ENCODE measurements at places on chromosomes 2 and 18. TPM values are rescaled to one million over a fixed set of nuclear protein-coding genes. Genes with fewer than 3 reads are reported as not detected.

WDR43 gene
- 51.9 TPM for total RNA-seq

SPP2 gene
- not detected for total RNA-seq

PDE1A gene
- 9.7 TPM for total RNA-seq

VRK2 gene
- 18.4 TPM for total RNA-seq

EGR4 gene
- not detected for total RNA-seq

CLEC4F gene
- total RNA-seq: not detected

CYTIP gene
- 5.5 TPM for total RNA-seq

TFPI gene
- total RNA-seq: 489 TPM

PRSS56 gene
- total RNA-seq: not detected

SLC9A2 gene
- not detected for total RNA-seq

ERLEC1 gene
- total RNA-seq: 130 TPM

NFU1 gene
- total RNA-seq: 31.3 TPM

CD302 gene
- total RNA-seq: 5.2 TPM

TTN gene
- 3.3 TPM for total RNA-seq

C2orf68 gene
- total RNA-seq: 24.1 TPM

GALR1 gene
- total RNA-seq: not detected

LYPD1 gene
- total RNA-seq: 12.8 TPM

IL36RN gene
- total RNA-seq: not detected

LRATD1 gene
- 0.07 TPM for total RNA-seq

CHRND gene
- not detected for total RNA-seq

AMER3 gene
- total RNA-seq: not detected

SLC5A7 gene
- not detected for total RNA-seq

OSBPL1A gene
- total RNA-seq: 38.6 TPM

LDLRAD4 gene
- total RNA-seq: 1.8 TPM

SCYGR4 gene
- total RNA-seq: not detected

MROH2A gene
- total RNA-seq: not detected

TRIM43 gene
- total RNA-seq: not detected

PIEZO2 gene
- 5.3 TPM for total RNA-seq

TPO gene
- not detected for total RNA-seq

TNP1 gene
- not detected for total RNA-seq

CDK15 gene
- 1.5 TPM for total RNA-seq

IL37 gene
- not detected for total RNA-seq

UPP2 gene
- total RNA-seq: not detected

PTPN18 gene
- total RNA-seq: 15.7 TPM

MYO5B gene
- 0.07 TPM for total RNA-seq

L3MBTL4 gene
- total RNA-seq: 0.13 TPM

ESPNL gene
- total RNA-seq: 2.5 TPM

HRH4 gene
- total RNA-seq: 0.07 TPM

GREB1L gene
- 1.0 TPM for total RNA-seq

KHK gene
- 0.98 TPM for total RNA-seq

TRABD2A gene
- 4.0 TPM for total RNA-seq

KYNU gene
- total RNA-seq: 0.20 TPM

ZSWIM2 gene
- 0.10 TPM for total RNA-seq

TCF7L1 gene
- 5.1 TPM for total RNA-seq

ONECUT2 gene
- total RNA-seq: not detected

COL4A4 gene
- total RNA-seq: 7.7 TPM

MAL gene
- not detected for total RNA-seq

EVA1A gene
- total RNA-seq: 26.7 TPM

IL1F10 gene
- not detected for total RNA-seq

NEB gene
- total RNA-seq: 0.33 TPM

CNTNAP5 gene
- not detected for total RNA-seq

EMX1 gene
- total RNA-seq: not detected

TMEM237 gene
- 41.0 TPM for total RNA-seq

OTX1 gene
- total RNA-seq: not detected

POTEI gene
- not detected for total RNA-seq

Measured in smooth muscle cell of the pulmonary artery (primary cell).